ENCODE measurements at places on chromosomes 1 and 21.

GRCh38 chr1:38784452-38785284, 74.9 kb downstream of the RRAGC start:
- no peak for DNase-seq

GRCh38 chr21:25970254-25970930, 200.2 kb downstream of the APP start:
- no peak for DNase-seq

- DNase-seq = no peak
Observed at GRCh38 chr1:24742090-24742938, 2.9 kb upstream of the CLIC4 start.

DNA sequence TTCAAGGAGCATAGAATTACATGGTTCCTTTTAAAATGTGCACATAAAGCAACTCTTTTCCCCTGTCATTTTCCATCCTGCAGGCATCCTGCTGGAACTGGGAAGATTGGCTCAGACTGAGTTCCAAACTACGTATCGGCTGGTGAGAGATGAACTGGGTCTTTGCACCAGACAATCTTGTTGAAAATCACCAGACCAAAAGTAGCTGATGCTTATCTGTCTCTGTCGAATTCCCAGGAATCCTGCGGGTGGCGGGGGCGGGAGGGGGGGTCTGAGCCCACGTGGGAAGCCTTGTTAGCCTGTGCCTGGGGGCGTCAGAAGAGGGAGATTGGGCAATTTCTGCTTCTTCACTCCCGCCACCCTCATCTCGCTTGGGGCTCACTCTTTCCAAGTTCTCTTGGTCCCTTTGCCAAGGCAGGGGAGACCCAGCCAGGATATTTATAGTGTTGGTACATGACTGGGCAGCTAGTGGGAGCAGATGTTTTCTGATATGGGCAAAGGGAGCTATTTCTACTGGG, 90.1 kb upstream of the SLC25A33 start:
- DNase-seq = no peak

DNA sequence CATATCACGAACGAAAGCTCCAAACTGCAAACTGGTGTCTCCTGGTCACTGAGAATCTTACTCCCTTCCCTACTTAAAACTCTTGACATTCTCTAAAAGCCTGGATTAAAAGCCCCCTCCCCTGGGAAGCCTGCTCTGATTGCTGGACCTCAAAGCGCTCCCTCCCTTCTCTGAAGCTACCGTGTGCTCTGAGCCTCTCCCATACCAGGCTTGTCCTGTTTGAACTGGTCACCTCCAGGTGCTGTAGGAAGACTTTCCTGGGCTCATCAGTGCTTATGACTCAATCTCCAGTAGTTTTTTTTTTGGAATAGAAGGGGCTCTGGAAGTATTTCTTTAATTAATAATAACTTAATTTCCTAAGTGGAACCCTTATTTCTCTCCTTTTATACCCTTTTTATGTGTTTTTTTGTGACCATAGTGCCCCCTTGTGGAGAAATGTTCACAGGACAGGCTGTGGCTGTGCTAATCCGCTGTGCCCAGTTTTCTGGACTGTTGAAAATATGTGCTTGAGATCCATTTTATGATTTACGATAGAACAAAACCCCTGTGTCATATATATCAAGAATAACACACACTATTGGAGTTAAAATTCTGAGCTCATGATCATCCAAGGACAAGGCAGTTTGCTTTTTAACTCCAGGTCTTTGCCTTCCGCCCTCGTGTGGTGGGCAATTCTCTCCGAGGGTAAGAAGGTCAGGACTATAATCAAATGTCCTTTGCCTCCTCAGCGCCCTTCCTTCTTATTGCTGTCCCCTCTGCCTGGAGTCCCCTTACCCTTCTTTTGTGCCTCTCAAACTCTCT, 16.9 kb downstream of the MTARC1 start:
- no peak for DNase-seq
